ENCODE measurements at places on chromosomes 4 and X.

DNA sequence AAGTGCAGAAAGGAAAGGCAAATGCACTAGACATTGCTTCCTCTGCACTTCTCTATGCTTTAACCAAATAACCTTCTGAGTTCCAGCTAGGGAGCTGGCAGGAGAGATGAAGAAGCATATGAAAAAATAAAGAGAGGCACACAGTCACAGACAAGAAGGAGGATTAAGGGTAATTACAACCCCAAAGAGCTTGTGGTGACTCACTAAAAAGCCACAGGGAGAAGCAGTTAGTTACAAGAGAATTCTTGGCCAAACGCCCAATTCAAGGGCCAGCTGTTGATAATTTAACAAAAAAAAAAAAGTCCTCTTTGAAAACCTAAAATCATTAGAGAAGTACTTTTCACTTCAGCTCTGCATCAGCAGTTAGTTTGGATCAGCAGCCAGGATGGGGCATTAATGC lies 478.0 kb downstream of the KCNIP4 start:
- DNase-seq = no peak

DNA sequence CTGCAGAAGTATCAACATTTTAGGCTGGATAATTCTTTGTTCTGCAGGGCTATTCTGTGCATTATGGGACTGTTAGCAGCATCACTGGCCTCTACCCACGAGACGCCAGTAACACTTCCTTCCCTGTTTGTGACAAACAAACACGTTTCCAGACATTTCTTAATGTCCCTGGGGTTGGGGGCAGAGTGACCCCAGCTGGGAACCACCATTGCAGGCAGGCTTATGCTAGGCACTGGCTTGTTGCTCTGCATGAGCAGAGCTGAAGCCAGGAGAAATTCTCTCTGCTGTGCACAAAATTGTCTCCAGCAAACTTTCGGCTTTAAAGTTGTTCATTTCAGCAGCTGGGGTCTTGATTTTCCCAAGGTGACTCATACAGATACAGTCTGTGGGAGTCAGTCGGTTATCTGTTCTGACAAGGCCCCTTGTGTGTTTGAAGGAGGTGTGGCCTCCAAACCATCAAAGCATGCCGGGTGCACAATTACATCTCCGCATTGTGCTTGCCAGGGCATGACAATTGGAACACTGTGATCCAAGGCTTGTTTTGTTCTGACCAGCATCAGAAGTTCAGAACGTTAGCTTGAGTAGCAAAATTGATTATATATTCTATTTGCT lies 156.4 kb upstream of the BOD1L1 start:
- DNase-seq = no peak

DNA sequence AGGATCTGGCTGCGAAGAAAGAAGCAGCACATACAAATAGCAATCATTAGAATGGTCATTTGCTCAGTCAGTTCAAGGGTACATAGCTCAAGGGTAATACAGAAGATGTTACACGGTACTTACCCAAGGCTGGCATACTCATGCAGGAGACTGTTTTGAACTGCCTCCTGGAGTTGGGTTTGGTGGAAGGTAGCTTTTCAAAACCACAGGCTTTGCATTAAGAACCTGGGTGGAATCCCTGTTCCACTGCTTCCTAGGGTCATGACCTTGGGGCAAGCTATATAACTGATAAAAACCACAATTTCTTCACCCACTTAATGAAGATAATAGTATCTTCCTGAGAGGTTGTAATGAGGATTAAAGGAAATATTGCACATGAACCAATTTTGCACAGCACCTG lies 36.5 kb downstream of the TBC1D9 start:
- DNase-seq = no peak

GRCh38 chr4:3791910-3792542 lies 25.8 kb downstream of the ADRA2C start:
- peak; percentile 65 for DNase-seq

DNA sequence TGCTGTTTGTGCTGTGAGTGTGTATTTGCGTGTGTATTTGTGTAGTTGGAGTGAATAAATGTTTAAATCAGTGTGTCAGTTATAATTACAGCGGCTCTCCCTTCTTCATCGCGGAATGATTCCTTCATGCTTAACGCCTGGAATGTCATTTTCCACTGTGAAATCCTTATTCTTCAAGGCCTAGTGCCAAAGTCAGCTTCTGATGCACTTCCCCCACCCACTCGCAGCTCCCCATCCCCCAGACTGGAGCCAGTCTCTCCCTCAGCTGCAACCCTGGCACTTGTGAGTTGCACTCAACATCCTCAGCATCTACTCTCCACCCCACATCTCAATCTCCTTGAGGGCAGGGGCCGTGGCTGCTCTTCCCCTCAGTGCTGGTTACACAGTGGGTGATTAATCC lies 583.0 kb downstream of the BCOR start:
- no peak for DNase-seq

DNA sequence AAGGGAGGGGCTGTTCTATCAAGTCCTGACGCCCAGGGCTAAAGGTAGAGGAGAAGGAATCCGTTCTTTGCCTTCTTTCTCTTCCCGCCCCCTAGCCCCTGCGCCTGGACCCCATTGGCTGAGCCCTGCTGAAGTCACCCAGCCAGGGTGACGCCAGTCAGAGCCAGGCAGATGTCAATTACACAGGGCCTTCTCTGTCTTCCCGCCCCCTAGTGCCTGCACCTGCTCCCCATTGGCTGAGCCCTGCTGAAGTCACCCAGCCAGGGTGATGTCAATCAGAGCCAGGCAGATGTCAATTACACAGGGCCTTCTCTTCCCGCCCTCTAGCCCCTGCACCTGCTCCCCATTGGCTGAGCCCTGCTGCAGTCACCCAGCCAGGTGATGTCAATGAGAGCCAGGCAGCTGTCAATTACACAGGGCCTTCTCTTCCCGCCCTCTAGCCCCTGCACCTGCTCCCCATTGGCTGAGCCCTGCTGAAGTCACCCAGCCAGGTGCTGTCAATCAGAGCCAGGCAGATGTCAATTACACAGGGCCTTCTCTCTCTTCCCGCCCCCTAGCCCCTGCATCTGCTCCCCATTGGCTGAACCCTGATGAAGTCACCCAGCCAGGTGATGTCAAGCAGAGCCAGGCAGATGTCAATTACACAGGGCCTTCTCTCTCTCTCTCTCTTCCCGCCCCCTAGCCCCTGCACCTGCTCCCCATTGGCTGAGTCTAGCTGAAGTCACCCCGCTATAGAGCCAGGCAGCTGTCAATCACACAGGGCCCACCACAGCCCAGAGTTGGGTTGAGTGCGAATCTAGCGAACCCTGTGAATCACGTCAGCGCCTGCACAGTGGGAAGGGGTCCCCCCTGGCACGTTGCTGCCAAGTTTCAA lies 46.4 kb downstream of the ASMT start:
- no peak for DNase-seq

GRCh38 chrX:154032160-154032559 lies 12.5 kb upstream of the IRAK1 start:
- DNase-seq = no peak

GRCh38 chrX:122641136-122641535 lies 542.9 kb upstream of the GRIA3 start:
- no peak for DNase-seq

- DNase-seq = no peak
These were observed 7.5 kb downstream of the STIM2 start for GRCh38 chr4:26867914-26868684.

- no peak for DNase-seq
These were observed 24.2 kb upstream of the EPGN start for GRCh38 chr4:74284053-74284452.

DNA sequence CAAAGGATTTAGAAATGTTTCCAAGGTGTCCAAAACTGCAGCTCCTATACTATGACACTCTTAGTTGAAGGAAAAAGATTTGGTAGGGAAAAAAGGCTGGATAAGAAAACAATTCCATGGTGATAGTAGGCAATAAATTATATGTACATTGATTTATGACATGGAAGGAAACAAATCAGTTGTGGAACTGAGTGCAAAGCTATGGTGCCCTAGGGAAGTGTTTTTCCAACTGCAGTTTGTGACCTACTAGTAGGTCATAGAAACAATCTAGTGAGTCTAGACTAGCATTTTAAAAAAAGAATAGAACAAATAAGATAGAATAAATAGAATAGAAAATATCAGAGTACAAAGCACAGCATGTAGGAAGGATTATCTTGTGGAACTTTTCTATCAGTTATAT lies 58.4 kb upstream of the TSPAN5 start:
- no peak for DNase-seq

DNA sequence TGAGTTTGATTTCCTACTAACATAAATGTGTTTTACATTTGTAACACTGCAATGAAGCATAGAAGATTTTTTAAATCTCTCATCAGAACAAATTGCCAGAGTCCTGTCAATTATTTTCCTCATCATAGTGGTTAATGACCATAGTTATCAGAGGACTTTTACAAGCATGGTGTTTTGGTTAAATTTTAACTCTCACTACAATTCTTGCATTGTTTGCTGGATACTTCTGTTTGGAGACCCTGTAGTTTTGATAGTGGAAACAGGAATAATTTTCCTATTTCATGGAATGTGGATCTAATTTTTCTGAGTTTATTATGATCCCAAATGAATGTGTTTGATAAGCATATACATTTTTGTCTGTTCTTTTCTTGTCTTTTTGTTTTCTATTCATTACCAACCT lies 16.8 kb downstream of the NIPAL1 start:
- DNase-seq = no peak

DNA sequence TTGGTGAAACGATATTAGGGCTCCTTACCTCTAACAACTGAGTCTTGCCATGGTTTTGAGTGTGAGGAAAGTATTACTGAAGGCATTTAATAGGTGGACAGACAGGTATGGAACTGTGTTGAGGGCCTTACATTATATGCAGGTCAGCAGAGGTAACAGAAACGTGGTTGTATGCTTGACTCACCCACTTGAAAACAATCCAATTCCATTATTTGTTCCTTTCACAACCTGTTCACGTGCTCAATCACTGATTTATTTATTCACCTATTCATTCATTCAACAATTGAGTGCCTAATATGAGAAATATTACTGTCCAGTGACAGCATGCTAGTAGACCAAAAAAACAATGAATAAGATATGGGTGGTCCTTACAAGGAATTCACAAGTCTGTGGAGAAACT lies 33.3 kb upstream of the PPARGC1A start:
- no peak for DNase-seq

- peak; percentile 20 for DNase-seq
These were observed 29.5 kb downstream of the DMP1 start for GRCh38 chr4:87679449-87680169.

GRCh38 chr4:48175328-48175727 lies 41.3 kb upstream of the TXK start:
- DNase-seq = no peak

DNA sequence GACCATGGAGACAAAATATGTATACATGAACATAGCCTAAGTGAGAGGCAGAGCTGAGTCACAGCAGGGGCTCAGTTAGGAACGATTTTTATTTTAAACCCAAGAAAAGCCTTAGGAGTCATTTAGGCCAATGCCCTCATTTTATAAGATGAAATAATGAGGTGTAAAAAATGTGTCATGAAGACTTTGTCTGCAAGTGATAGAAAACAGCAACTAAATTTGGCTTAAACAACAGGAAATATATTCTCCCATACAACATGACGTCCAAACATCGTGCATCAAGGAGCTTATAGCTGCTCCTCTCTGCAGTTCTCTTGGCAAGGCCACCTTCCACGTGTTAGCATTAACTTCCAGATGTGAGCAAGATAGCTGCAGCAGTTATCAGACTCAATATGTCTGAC lies 16.8 kb downstream of the SCFD2 start:
- DNase-seq = no peak

DNA sequence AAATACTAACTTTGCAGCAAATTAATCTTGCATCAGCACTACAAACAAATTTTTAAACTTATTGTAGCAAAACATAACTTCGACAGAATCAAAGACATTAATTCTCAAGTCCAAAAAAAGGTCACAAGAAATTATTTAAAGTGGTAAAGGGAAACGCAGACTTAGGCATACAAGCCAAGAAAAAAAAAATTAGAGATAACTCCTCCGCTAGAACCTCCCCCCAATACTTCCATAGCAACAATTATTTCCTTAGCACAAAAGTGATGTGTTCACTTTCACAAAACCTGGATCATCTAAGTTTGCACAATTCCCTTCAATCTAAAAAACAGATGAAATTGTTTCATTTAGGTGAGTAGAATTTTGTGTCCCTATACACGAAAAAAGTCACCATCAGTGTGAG lies 1.1 kb downstream of the LRBA start:
- no peak for DNase-seq

DNA sequence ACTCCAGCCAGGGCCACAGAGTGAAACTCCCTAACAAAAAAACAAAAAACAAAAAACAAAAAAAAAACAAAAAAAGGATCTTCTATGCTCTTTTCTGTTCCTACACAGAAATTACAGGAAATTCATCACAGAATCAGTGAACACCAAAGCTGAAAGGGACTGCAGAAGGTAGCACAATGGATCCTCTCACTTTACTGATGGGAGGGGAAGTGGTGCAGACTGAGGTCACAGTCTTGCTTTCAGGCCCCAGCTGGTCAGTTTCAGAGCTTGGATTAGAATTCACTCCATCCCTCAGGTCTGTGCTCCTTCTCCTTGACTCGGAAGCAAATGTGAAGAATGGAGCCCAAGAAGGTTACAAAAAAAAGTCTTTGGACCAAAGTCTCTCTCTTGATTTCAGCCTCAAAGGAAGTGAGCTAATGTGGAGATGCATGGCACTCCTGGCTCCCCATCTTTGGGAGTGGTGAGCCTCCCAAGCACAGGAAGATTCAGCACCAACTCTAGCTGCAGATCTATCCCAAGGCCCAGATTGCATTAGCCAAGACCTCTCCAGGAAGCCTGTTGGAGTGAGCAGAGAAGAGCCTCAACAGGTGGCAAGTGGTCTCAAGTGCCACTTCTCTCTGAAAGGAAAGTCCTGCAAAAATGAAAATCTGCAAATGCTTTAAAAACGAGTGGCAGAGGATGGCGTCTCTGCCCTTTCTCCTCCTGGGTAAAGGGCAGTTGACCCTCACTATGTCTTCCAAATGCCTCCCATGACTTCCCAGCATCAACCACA lies 176.0 kb downstream of the MAML3 start:
- no peak for DNase-seq

- no peak for DNase-seq
These were observed 25.1 kb downstream of the ARL13A start for GRCh38 chrX:100994352-100995281.

- DNase-seq = no peak
These were observed 28.0 kb upstream of the AMOT start for GRCh38 chrX:112868586-112868985.

DNA sequence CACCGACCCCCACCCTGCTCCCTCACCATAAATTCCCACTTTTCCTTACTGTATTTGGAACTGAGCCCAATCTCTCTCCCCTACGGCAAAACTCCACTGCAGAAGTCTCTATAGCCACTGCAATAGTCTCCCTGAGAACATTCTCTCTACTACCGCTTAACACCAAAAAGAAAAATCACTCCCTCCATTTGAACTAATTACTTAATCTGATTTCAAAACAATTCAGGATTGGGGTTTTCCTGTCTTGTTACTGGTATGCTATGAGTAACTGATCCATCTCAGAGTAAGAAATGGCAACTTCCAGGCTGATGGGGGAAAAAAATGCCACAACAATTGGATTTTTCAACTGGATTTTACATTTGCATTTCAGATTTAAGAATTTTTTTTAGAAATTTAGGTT lies 5.8 kb downstream of the PAPSS1 start:
- DNase-seq = no peak
